ENCODE measurements at places on chromosomes 5 and 9.

DNA sequence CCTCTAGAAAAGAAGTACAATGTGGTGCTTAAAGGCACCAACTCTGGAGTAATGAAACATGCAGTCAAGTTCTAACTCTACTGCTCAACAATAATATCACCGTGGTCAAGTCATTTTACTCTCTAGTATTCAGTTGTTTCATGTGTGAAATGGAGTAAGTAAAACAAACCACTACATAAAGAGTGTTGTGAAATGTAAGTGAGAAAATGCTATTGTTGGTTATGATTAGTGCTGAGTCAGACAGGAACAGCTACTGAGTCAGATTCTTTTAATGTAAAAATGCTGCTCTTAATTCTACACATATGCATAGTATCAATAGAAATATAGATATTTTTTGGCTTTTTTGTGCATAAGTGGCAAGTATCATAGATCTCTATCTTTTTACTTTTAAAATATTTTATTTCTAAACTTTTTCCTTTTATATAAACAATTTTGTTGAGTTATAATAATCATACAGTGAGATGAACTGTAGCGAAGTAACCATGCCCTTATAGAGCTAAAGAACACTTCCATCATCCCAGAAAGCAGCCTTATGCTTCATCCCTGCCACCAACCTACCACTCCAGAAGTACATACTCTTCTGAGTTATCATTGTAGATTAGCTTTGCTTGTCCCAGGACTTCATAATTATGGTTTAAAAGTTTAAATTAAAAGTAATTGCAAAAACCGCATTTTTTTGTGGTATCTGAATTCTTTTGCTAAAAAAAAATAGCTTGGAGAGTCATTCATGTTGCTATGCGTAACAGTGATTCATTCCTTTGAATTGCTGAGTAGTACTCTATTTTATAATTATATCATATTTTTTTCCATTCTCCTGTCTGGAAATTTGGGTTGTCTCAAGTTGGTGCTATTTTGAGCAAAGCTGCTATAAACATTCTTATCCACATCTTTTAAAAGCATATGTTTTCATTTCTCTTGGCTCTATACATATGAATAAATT, 548.2 kb upstream of the CLINT1 start:
- DNase-seq, result peak; percentile 91

GRCh38 chr5:167895899-167896659, 395.4 kb upstream of the WWC1 start:
- no peak for DNase-seq

GRCh38 chr5:61132559-61132958, 29.7 kb downstream of the SMIM15 start:
- DNase-seq, result no peak

GRCh38 chr9:32571969-32572899, 725 bp downstream of the NDUFB6 start:
- peak; percentile 81 for DNase-seq

GRCh38 chr9:136829981-136830885, 12.0 kb upstream of the AJM1 start:
- DNase-seq, result no peak

GRCh38 chr5:126805063-126805462, 28.1 kb downstream of the LMNB1 start:
- DNase-seq, result peak; percentile 77

GRCh38 chr5:169970911-169971765, 9.2 kb downstream of the INSYN2B start:
- DNase-seq, result peak; percentile 94

DNA sequence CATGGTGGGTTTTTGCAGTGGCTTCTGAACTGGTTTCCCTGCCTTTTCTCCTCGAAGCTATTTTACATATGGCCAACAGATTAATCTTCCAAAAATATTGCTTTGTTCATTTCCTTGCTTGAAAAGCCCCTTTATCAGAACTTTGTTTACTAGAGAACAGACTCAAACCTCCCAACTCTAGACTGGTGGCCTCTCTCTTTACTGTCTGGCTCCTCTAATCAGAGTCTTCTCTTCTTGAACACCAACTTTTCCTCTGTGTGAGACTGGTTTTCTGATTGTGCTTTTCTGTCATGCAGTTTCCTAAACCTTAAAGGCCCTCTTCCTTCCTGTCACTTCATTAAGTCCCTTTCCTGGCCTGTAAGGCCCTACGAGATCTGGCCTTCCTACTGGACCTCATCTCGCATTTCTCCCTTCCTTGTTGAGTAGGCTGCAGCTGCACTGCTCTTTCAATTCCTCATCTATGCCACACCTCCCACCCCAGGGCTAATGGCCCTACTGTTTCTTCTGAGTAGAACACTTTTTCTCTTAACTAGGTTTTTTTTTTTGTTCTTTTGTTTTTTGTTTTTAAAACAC, 5.7 kb downstream of the C9orf43 start:
- DNase-seq, result no peak

DNA sequence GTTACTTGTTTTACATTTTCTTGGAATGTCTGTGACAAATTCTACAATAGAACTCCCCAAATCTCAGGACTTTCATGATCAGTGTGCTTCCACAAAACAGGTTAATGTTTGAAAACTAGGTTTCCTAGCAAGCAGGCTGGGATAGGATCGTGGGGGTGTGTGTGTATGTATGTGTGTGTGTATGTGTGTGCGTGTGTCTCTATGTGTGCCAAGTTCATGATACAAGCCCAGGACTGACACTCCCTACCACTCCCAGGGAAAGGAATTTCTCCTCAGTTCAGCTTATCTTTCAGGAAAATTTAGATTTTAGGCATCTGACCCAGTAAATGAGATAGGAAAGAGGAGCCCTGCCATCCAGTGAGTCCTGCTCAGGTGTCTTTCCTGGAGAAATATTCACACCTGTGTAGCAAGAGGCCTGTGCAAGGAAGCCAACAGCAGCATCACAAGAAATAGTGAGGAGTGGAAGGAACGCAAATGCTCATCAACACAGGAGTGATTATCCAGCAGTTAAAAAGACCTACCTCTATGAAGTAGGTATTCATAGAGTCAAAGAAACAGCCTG, 13.8 kb upstream of the ABLIM3 start:
- DNase-seq, result no peak

GRCh38 chr9:83233647-83234046, 170.7 kb upstream of the RASEF start:
- no peak for DNase-seq

- no peak for DNase-seq
Observed at GRCh38 chr5:57653636-57654290, 171.2 kb upstream of the ACTBL2 start.

GRCh38 chr5:85998656-85999055, 619.1 kb upstream of the COX7C start:
- no peak for DNase-seq

DNA sequence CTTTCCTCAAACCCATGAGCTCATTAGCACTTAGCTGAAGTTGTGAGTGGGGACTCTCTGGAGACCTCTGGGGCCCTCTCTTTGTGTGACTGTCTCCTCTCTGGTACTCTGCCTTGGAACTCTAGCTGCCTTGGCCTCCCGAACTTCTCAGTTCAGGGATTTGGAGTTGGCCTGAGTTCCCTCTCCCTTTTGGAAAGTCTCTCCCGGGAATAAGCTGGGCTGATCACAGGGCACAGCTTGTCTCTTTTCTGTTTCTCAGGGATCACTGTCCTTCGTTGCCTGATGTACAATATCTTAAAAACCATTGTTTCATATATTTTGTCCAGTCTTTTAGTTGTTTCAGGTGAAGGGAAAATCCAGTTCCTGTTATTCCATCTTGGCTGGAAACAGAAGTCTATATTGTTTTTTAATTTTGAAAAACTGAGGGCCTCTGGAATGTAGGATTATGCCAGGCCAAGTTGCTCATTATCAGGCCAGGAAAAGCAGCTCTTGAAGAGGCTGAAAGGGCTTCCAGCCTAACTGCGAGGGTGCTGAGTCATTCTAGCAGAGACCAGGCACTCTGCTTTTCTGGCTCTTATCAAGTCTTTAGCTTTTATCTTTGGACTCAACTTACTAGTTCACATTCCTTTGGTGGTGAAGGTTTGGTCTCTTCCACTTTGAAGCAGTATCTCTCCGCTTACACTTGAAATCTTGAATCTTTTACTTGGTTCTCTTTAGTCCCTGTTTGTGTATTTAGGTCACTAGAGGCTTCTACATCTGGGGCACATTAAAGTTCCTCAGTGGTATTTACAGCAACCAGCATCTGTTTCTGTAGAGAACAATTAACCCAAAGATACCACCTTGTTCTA, 8.4 kb upstream of the RGS3 start:
- peak; percentile 84 for DNase-seq

DNA sequence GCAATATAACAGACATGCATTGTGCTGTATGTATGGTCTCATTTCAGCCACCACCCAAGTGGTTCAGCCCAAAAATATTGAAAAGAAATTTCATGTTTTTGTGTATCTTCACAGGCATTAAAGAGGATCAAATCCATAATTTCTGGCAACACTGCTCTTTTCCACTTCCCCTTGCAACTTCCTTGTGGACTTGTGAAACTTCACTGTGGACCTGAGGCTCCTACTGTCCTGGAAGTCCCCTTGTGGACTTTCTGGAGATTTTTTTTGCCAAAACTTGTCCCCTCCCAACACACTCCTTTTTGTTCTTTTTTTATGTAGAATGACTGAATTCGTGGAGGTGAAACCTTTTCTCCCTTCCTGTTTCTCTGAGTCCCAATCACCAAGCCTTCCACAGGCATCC, 14.3 kb downstream of the OTULINL start:
- DNase-seq, result no peak

- DNase-seq, result no peak
Observed at GRCh38 chr5:54017580-54017979, 292.8 kb downstream of the ARL15 start.

- no peak for DNase-seq
Observed at GRCh38 chr5:117414926-117415325, 840.3 kb upstream of the SEMA6A start.

DNA sequence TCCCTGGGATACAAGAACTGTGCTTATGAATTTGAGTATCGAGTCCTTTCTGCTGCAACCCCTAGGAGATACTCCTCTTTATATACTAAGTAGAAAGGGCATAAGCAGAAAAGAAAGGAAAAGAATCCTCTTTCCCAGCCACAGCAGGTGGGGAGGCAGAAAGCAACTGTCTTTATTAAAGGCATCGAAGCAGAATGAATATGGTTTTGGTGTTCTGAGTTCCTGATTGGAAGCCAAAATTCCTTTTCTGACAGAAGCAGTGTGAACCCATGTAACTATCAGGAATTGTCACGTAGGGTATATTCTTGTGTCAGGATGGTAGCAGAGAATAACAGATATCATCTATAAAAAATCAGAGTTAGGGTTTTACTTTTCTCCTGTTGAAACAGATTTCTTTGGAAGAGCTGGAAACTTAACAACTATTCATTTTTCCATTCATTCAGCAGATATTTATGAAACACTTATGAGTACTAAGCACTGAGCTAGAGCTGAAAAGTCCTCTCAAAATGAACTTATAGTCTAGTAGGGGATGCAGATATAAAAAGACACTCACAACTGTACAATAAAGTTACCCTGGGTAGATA, 96.5 kb upstream of the LHFPL2 start:
- no peak for DNase-seq

- DNase-seq, result no peak
Observed at GRCh38 chr9:115183436-115183835, 65.5 kb upstream of the TNC start.

GRCh38 chr5:107979291-107979690, 308.6 kb upstream of the EFNA5 start:
- peak; percentile 47 for DNase-seq

DNA sequence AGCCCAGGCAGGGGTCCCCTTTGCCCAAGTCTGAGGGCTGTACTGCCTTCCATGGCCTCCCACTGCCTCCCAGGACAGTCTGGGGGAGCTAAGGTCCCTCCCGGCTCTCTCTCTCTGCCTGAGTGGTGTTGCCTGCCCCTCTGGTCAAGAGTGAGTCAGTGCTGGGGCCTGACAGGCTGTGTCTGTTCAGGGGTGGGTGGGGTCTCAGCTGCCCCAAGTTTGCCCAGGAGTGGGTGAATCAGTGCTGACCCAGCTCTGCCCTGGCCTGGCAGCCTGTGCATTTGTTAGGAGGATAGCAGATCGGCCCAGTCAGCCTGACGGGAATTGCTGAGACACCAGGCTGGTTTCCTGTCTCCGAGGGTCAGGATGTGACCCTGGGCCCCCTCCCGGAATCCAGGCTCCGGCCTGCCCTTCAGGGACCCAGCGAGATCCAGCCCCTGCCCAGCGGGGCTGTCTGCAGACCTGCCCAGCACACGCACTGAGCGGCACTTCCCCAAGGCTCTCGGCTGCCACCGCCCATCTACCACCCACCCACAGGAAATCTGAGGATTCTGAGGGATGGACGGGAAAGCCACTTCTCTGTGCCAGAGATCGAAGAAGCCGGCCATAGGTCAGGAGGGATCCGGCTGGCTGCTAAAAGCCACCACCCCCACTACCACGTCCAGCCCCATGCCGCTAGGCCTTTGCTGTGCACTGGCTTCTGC, 15.9 kb downstream of the ENG start:
- DNase-seq, result peak; percentile 98

GRCh38 chr9:73132034-73132776, 19.5 kb upstream of the ANXA1 start:
- peak; percentile 79 for DNase-seq

GRCh38 chr5:73749485-73750270, 123.7 kb downstream of the ARHGEF28 start:
- DNase-seq, result no peak

DNA sequence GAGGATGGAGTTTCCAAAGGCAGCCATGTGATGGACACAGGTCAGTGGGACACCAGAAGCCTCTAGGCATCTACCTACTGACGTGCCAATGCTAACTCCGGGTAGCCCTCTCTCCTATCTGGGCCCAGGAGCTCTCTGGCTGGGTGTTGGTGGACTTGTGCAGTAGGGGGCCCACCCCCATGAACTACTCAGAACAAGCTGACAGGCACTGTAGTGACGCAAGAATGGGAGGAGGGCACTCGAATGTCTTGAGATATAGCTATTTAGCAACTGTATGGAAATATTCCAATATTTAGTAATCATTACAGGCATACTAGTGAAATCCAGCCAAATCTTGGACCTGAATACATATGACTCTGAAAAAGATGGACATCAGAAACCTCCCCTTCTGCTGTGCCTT, 5.7 kb upstream of the DOCK2 start:
- DNase-seq, result peak; percentile 92

DNA sequence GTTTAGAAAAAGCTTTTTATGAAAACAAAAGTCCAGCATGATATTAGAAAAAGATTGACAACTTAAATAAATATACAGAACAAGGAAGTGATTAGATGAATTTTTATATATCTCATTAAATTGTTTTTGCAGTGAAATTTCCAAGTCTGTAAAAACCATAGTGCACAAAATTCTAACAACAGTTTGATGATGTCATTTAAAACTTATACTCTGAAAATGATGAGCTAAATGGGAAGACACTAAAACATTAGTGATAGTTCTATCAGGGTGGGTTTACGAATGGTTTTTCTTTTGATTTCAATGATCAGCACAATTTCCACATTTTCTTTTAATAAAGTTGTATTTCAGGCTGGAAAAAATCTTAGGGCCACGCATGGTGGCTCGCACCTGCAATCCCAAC, 126.4 kb upstream of the GPR151 start:
- DNase-seq, result no peak

DNA sequence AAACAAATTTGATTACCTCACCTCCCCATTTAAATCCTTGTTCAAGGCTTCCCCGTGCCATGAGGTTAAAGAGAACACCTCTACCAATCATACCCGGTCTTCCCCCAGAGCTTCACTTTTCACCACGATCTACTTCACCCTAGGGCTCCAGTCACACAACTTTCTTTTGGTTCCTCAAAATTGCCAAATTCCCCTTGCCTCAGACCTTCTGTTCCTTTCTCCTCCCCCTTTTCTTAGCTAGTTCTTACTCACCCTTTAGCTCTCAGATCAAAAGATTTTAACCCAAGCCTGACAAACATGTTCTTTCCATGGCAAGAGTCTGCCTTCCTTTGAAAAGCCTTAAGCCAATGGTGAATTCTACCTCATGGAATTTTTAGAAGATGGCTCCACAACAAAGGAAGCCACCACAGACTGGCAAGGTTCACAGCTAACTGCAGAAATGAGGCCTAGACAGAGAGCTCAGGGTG, 56.7 kb downstream of the MAPKAP1 start:
- peak; percentile 75 for DNase-seq
